ENCODE measurements at places on chromosomes 2 and 18. TPM values are rescaled to one million over a fixed set of nuclear protein-coding genes. Genes with fewer than 3 reads are reported as not detected.

GRCh38 chr2:140076164-140076563 lies 1296.0 kb upstream of the NXPH2 start:
- no peak for DNase-seq
- H3K4me1 ChIP-seq: no peaks in the 10 kb centered on the region
- H3K36me3 ChIP-seq: no peaks in the 10 kb centered on the region
- H3K27me3 ChIP-seq: no peaks in the 10 kb centered on the region

- H3K27me3 ChIP-seq: no peaks in the 10 kb centered on the region
- H3K4me3 ChIP-seq: no peak overlapping the region
- no peaks in the 10 kb centered on the region for H3K4me1 ChIP-seq
These were observed 46.9 kb upstream of the CYP20A1 start for GRCh38 chr2:203191961-203192360.

DNA sequence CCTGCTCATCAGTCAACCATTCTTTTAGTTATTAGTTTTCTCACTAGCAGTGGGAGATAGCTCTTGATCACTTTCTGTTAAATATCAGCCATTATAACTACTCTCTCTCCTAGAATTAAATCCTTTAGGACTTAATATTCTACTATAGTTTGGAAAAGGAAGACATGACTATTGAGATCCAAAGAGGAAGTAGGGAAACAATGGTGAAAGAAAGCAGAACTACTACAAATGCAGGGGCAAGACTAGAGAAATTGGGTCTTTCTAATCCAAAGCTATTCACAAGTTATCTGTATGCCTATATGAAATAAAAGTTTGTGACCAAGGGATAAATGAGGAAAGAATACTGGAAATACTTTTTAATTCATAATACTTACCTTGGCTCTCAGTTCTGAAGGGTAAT lies 65.1 kb downstream of the SRBD1 start:
- peaks cover 4% of the 10 kb centered on the region for H3K36me3 ChIP-seq
- no peak overlapping the region for H3K4me3 ChIP-seq
- no peak for DNase-seq
- H3K27ac ChIP-seq: no peak overlapping the region
- H3K4me1 ChIP-seq: no peaks in the 10 kb centered on the region

GRCh38 chr18:2602844-2603243 lies 31.5 kb downstream of the NDC80 start:
- no peak overlapping the region for H3K27ac ChIP-seq
- no peaks in the 10 kb centered on the region for H3K27me3 ChIP-seq
- DNase-seq: no peak
- H3K4me1 ChIP-seq: no peaks in the 10 kb centered on the region
- no peak overlapping the region for H3K4me3 ChIP-seq

GRCh38 chr2:144437636-144438035 lies 82.3 kb downstream of the ZEB2 start:
- no peaks in the 10 kb centered on the region for H3K27me3 ChIP-seq
- H3K27ac ChIP-seq: no peak overlapping the region
- peaks cover 6% of the 10 kb centered on the region for H3K4me1 ChIP-seq
- H3K36me3 ChIP-seq: no peaks in the 10 kb centered on the region
- DNase-seq: no peak

DNA sequence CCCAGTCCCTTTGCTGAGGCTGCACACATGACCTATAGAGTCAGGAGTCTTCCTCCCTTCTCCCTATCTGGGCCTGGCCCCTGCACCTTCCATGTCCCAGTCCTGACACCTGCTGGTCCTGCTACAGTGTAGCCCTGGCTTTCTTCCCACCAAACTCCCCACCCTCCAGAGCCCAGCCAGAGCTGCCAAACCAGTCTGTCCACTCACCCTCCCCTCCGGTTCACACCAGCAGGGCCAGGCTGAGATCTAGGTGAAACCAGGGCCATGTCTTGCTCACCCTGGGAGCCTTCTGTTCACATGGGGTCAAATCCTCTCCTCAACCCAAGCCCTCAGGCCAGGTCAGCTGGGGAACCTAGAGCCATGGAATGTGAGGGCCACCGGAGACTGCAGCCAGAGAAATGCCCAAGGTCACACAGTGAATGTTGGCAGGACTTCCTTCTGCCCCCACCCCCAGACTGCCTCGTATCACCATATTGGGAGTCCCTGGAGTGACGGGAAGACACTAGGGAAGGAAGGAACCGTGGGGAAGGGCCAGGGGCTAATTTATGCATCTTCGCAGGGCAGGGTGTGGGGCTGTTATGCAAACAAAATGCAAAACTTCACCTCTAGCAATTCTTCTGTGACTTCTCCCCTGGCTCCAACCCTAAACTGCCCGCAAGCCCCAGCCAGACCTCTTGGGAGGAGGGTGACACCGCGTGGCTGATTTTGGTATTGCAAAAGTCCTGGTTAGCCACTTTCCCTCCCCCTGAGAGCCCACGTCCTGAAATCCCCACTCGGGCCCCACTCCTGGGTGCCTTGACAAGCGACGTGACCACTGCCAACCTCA lies 14.6 kb downstream of the TNS1 start:
- peaks cover 13% of the 10 kb centered on the region for H3K36me3 ChIP-seq
- H3K27me3 ChIP-seq: no peaks in the 10 kb centered on the region
- no peak overlapping the region for H3K27ac ChIP-seq

- DNase-seq: no peak
- no peaks in the 10 kb centered on the region for H3K36me3 ChIP-seq
- peaks cover 3% of the 10 kb centered on the region for H3K4me1 ChIP-seq
- H3K27ac ChIP-seq: no peak overlapping the region
- no peaks in the 10 kb centered on the region for H3K27me3 ChIP-seq
These were observed 2.6 kb upstream of the PPM1B start for GRCh38 chr2:44166096-44166495.

DNA sequence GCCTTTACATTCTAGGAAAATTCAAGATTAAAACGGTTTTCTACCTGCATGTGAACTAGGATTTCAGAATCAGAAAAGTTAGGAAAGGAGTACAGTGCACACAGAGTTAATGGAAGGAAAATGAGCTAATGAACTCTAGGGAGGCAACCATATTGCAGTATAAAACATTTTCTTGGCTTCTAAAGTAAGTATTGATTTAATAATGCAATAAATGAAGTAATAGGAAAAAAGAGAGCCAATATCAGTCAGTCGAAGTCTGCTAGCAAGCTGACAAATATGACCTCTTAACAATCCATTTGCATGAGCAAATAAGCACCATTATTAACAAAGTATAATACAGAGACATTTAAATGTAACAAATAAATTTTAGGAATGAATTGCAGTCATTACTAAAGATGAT lies 80.2 kb upstream of the COL3A1 start:
- no peak overlapping the region for H3K4me3 ChIP-seq
- no peaks in the 10 kb centered on the region for H3K27me3 ChIP-seq
- H3K4me1 ChIP-seq: peaks cover 5% of the 10 kb centered on the region

- no peaks in the 10 kb centered on the region for H3K36me3 ChIP-seq
- no peak overlapping the region for H3K27ac ChIP-seq
- no peaks in the 10 kb centered on the region for H3K4me1 ChIP-seq
- peak; percentile 49 for DNase-seq
- H3K27me3 ChIP-seq: no peaks in the 10 kb centered on the region
These were observed 121.1 kb upstream of the PID1 start for GRCh38 chr2:229392196-229392595.

DNA sequence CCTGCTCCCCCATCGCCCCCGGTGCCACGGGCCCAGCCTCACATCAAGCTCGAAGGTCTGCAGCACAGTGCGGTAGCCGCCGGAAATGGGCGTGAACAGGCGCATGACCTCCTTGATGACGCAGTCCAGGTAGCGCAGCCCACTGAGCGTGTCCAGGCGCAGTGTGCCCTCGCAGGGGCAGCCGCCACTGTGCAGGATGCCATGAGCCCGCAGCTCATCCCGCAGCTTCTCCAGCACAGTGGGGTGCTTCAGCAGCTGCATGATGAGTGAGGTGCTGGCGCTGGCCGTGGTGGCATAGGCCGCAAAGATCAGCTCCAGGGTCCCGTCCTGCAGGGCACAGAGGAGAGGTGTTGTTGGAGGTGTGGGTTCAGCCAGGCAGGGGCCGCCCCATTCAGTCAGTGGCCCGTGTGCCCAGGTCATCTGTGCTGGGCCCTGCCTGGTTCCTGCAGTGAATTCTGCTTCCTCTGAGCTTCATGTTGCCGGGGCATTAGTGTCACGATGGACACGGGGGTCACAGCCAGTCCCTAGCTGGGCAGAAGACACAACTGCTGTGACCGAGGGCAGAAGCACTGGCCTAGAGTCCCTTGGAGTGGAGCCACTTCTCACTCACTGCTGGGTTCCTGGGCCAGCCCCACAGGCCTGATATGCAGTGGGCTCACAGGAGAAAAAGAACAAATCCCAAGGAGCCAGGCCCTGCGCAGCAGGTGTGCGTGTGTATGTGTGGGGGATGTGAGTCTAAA lies 14.5 kb downstream of the CYP26B1 start:
- no peaks in the 10 kb centered on the region for H3K27me3 ChIP-seq
- no peaks in the 10 kb centered on the region for H3K36me3 ChIP-seq
- H3K4me1 ChIP-seq: no peaks in the 10 kb centered on the region

DNA sequence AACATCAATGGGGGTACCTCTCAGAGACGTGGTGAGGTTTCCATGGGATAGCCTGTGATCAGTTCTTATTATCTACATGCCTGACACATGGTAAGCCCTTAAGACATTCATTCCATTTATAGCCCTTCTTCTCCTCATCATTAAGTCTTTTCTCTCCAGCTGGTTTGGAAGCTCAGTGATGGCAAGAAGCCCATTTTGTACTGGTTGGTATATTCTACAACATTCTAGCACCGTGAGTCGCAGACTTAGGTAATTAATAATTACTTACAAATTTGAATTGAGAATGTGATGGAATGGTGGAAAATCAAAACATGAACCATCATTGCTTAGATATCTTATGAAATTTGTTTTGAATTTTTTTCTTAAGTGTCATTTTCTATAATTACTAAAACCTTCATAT lies 472.6 kb downstream of the DLGAP1 start:
- H3K27ac ChIP-seq: no peak overlapping the region
- no peaks in the 10 kb centered on the region for H3K36me3 ChIP-seq
- H3K4me3 ChIP-seq: no peak overlapping the region
- peak; percentile 63 for DNase-seq
- H3K4me1 ChIP-seq: peaks cover 8% of the 10 kb centered on the region

- H3K4me1 ChIP-seq: no peaks in the 10 kb centered on the region
- H3K27ac ChIP-seq: no peak overlapping the region
These were observed 198.6 kb downstream of the HAUS1 start for GRCh38 chr18:46302528-46303485.

- peaks cover 2% of the 10 kb centered on the region for H3K4me1 ChIP-seq
- H3K4me3 ChIP-seq: no peak overlapping the region
- H3K36me3 ChIP-seq: no peaks in the 10 kb centered on the region
- no peaks in the 10 kb centered on the region for H3K27me3 ChIP-seq
- H3K27ac ChIP-seq: no peak overlapping the region
- no peak for DNase-seq
These were observed 174.6 kb downstream of the ZNF385B start for GRCh38 chr2:179686718-179687342.

GRCh38 chr2:9914384-9915065 lies 37.0 kb upstream of the GRHL1 start:
- no peak overlapping the region for H3K4me3 ChIP-seq
- H3K27ac ChIP-seq: no peak overlapping the region
- no peaks in the 10 kb centered on the region for H3K27me3 ChIP-seq
- H3K4me1 ChIP-seq: no peaks in the 10 kb centered on the region

The GALNT3 gene
- total RNA-seq: 0.66 TPM

The NT5C1B gene
- total RNA-seq: not detected

The FKBP7 gene
- 54.3 TPM for total RNA-seq
